Aortic smooth muscle cell (primary cell): ENCODE measurements at places on chromosomes 5 and 9. TPM values are rescaled to one million over a fixed set of nuclear protein-coding genes. Genes with fewer than 3 reads are reported as not detected.

SPACA9 gene
- total RNA-seq: 3.3 and 3.7 TPM in 2 replicates

CRHBP gene
- 0.13 and 0.75 TPM in 2 replicates for total RNA-seq

ADGRD2 gene
- not detected in 2 replicates for total RNA-seq

SPATA31A3 gene
- total RNA-seq: not detected in 2 replicates

BARHL1 gene
- total RNA-seq: not detected in 2 replicates

TAF11L5 gene
- not detected in 2 replicates for total RNA-seq

LHX6 gene
- not detected in 2 replicates for total RNA-seq

PCDHGC4 gene
- 2.0 and 3.2 TPM in 2 replicates for total RNA-seq

SREK1IP1 gene
- total RNA-seq: 10.4 and 10.6 TPM in 2 replicates

NTRK2 gene
- 0.26 and 0.62 TPM in 2 replicates for total RNA-seq

IRGM gene
- 0.12 TPM in 1 of 2 replicates, not detected in the other for total RNA-seq

ZDHHC11B gene
- 0.26 TPM in 1 of 2 replicates, not detected in the other for total RNA-seq
